ENCODE measurements at places on chromosomes 16 and 17.
A peak's percentile ranks its signal among the peaks of the same experiment; 100 is the strongest.

GRCh38 chr17:82645516-82645915, 2.7 kb downstream of the WDR45B start:
- peak; percentile 35 for DNase-seq

DNA sequence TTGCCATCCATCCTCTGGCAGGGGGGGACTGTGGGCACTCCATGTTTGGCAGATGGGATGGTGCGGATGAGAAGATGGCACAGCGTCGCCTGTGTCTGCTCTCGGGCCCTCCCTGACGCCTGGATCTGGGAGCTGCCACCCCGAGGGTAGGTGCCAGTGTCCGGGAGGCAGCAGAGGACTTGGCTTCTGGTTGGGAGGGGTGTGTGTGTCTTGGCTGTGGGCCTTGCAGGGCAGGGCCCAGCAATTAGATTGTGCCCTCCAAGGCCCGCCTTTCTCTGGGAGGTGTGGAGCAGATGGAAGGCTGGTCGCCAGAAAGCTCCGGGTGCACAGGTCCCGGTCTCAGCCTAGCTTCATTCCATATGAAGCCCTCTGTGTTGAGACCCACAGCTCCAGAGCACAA, 1.4 kb downstream of the RAP1GAP2 start:
- no peak for DNase-seq

- DNase-seq = no peak
Measured at GRCh38 chr17:82978765-82979349, 100.6 kb upstream of the METRNL start.

DNA sequence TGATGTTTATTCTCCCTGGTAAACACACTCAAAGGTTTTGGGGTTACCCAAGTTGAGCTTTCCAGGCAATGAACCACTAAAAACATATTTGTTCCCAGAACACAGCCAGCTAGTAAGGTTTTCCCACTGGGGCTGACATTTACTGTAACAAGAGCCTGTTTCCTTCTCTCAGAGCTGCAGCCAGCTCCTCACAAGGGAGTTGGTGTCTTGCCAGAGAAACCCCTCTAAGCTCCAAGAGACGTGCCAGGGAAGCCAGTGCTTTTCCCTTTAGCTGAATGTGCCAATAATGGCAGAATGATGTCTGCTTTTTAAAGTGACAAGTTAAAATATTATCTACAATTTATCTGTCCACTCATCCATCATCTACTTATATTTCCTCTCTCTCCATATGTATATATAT, 170.8 kb upstream of the RBFOX1 start:
- DNase-seq = no peak

DNA sequence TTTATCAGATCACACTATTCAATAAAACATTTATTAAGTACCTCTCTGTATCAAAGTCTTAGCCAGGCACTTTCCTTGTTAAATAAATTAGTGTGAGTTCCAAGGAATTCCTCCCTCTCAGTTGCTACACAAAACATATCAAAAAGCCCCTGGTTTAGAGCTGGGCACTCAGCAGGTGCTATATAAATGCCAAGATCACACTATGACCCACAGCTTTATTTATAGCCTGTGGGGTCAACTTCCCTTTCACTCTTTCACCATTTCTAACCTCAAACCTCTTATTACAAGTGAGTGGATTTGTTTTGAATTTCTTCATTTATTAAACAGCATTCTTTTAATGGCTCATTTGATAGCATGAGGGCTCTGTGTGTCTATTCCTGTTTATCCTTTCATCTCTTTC, 112.6 kb upstream of the MPHOSPH6 start:
- DNase-seq = no peak

DNA sequence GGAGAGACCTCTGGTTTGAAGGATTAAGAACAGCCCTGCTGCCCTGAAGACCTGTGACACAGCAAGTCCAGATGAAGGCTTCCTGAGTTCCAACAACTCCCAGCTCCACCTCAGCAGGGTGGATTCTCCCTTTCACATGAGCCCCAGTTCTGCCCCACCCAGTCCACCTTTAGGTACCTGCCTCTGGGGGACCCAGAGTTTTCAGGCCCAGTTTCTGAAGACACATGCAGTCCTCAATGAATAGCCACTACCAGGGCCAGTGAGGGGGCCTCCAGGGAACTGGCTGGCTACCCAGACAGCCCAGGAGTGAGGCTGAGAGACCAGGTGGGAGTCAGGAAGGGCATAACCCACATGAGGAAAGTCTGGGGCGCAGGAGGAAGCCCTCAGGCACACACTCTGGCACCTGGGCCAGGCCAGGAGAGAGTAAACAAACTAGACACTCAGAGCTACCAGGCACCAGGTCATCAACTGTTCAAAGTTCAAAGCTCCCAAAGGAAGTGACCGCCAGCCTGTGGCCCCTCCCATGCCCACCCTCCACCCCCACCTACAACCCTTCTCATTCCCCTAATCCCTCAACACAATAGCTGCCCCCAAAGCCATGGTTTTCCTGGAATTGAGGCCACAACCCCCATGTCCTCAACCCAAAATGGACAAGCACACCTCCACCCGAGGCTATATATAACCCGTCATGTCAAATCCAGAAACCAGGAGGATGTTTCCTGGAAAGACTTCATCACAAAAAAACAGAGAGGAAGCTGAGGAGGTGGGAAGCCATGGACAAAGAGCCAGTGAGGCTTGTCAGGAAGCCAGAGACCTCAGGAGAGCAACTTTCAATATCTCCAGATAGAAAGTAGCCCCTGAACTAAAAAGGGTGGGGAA, 2.1 kb downstream of the MYO18A start:
- no peak for DNase-seq

- DNase-seq = no peak
Measured at GRCh38 chr17:60534613-60535157, 8.6 kb upstream of the APPBP2 start.

DNA sequence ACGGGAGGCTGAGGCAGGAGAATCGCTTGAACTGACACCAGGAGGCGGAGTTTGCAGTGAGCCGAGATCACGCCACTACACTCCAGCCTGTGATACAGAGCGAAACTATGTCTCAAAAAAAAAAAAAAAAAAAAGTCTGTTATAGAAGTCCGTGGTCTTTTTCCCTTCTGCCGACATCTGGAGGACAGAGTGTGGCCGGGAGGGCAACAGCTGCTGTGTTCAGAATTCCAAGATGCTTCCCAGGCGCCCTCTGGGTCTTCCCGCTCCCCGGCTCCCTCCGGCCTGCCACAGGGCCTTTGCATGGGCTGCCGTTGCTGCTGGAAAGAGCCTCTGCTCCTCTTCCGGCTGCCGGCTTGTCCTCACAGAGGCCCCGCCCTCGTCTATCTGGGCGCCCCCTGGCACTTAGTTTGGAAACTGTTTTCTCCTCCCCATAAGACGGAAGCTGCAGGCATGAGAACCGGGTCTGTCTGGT, 2.4 kb upstream of the CACNA1H start:
- peak; percentile 59 for DNase-seq

- no peak for DNase-seq
Measured at GRCh38 chr17:60646701-60647100, 30.9 kb upstream of the BCAS3 start.

DNA sequence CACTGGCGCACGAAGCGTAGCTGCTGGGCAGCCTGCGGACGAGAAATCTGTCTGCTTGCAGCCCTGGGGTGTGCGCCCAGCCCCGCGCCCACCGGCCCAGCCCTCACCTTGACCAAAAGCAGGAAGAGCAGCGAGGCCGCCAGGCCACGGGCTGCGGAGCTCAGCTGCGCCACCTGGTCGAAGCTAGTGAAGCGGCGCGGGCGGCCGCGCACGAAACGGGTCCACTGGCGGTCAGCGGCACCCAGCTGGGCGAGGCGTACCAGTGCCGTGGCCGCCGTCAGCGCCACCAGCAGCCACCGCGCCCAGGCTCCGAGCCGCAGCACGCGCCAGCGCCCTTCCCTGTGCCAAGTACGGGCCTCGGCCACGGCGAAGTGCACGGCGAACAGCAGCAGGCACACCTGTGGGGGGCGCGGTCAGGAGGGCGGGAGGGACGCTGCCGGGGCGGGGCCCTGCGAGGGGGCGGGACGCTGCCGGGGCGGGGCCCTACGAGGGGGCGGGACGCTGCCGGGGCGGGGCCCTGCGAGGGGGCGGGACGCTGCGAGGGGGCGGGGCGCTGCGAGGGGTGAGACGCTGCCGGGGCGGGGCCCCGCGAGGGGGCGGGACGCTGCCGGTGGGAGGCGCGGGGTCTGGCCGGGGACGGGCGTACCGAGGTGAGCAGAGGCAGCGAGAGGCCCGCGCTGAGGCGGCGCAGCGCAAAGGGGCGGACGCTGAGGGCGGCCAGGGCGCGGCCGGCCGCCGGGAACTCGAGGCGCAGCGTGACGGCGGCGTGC, 43.2 kb downstream of the TSC2 start:
- DNase-seq = peak; percentile 62

- no peak for DNase-seq
Measured at GRCh38 chr16:12553191-12553590, 250.5 kb downstream of the CPPED1 start.

DNA sequence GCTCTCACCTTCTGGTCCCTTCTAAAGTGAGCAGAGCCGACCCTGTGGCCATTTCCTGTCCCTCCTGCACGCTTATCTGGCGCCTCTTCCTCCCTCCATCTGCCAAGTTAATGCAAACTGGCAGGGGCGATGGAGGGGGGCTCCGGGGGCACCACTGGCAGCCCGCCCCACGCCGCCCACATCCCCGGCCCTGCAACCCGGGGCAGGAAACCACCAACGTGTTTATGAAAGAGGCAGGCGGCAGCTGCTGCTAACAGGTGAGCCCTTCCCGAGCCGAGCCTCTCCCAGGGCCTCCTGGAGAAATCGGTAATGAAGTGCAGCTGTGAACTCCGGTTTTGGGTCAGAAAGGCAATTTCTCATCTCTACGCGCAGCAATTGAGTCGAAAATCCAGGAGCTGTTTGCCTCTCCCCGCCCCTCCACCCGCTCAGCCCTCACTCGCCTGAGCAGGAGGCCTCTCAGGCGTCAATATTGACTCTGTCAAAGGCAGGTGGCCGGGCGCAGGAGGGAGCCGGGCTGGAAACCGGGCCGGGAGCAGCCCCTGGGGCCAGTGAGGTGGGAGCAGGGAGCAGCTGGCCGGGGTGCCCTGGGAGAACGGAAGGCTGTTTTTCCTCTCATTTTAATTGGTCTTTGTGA, 164.4 kb upstream of the GSE1 start:
- DNase-seq = no peak

DNA sequence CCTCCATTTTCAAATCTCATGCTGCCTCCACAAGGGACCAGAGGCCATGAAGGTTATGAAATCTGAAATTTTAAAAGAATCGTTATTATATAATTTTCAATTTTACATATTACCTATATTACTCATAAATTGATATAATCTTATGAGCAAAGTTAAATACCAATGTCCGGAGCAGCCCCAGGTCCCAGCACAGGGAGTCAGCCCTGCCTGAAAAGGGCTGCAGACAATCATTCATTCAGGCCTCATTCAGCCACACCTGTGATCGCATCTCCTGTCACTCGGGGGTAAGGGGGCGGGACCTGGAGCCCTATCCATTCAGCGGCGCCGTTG, 172.5 kb downstream of the AHSP start:
- peak; percentile 76 for DNase-seq

DNA sequence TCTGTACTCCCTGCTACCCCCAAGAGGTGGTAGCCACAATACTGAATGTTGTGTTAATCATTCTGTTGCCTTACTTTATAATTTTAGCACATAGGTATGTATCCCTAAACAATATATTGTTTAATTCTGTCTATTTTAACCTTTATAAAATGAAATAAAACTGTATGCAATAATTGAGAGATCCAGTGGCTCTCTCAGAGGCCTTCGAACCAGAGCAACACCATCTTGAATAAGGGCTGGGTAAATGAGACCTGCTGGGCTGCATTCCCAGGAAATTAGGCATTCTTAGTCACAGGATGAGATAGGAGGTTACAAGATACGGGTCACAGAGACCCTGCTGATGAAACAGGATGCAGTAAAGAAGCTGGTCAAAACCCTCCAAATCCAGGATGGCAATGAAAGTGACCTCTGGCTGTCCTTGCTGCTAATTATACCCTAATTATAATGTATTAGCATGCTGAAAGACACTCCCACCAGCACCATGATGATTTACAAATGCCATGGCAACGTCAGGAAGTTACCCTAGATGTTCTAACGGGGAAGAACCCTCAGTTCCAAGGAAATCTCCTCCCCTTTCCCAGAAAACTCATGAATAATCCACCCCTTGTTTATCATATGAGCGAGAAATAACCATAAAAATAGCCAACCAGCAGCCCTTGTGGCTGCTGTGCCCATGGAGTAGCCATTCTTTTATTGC, 2.0 kb upstream of the CANT1 start:
- DNase-seq = peak; percentile 52

DNA sequence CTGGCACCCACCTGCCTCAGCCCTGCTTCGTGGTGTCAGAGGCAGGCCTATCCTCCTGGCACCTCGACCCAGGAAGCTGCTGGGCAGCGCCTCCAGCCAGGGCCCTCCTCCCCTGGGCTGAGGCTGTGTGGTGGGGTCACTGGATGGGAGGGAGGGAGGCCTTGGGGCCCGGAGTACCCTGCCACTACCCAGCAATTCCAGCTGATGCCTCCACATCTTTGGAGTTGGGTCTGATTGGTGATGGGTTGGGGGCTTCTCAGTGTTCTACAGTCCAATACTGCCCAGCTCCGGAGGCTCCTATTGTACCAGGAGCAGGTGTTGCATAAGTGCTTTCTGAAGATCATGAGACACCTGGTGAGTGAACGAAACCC, 48.0 kb downstream of the USP22 start:
- DNase-seq = no peak

GRCh38 chr16:13873835-13874438, 46.0 kb upstream of the ERCC4 start:
- peak; percentile 21 for DNase-seq

GRCh38 chr17:40175928-40176753, 1.1 kb upstream of the RAPGEFL1 start:
- no peak for DNase-seq

DNA sequence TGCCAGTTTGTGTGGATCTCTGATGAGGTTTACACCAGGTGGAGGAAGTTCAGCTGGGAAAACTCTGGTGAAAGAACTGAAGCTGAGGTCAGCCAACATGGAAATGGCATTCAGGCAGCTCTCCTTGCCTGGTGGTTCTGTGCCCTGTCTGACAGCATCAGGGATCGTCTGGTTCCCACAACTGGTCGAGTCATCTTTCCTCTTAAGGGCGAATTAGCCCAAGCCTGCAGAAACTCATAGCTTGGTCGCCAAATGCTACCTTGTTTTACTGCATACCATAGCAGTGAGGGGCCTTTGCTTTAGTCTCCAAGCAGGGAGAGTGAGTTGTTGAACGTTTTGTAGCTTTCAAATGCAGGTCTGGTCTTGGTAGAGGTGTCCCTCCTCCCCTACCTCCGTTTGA, 7.2 kb downstream of the PLCG2 start:
- DNase-seq = peak; percentile 46

DNA sequence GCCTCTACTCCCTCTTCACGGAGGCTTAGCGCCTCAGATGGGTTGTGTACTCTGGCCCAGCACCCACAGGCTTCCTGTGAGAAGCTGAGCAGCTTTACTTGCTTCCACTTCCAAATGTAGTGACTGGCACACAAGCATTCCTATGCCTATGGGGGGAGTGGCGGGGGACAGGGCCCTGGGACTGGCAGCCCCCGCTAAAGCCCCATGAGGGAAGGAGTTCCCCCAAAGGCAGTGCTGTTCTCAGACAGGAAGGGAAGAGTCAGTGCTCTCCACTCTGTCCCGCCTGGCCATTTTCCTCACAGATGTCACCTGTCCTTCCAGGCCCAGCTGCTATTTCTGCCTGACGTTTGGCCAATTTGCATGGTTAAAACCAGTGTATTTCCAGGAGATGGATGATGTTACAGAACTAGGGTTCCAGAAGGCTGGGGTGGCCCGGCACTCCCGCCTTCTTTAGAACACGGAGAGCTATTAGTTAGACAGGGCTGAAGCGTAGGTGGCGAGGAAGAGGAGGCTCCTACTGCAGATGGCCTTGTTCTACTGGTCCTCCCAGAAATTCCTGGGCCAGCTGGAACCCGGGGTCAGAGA, 83.9 kb upstream of the FBXO47 start:
- no peak for DNase-seq

All from GM23248 (cell line).